ENCODE measurements at places on chromosomes 4 and X.

DNA sequence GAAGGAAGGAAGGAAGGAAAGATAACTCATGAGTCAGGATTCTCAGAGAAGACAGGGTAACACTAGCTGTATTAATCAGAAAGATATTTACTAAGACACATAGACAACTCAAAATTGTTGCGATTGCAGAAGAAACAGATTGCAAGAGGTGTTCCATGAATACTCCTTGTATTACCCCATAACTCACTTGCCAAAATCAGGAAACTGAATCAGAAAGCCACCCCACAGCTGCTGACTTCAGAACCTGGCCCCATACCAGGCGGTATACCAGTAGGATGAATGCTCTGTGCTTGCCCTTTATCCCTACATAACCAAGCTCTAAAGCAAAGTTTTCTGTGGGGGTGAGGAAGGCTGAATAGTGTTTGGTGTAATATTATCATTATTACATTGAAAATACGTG, 468.5 kb downstream of the IQCM start:
- no peak for DNase-seq

GRCh38 chr4:110641218-110641617, 18.3 kb upstream of the PITX2 start:
- DNase-seq, result no peak

GRCh38 chr4:86778175-86778574, 71.0 kb downstream of the SLC10A6 start:
- no peak for DNase-seq

- no peak for DNase-seq
Observed at GRCh38 chr4:53704329-53704728, 113.0 kb upstream of the LNX1 start.

DNA sequence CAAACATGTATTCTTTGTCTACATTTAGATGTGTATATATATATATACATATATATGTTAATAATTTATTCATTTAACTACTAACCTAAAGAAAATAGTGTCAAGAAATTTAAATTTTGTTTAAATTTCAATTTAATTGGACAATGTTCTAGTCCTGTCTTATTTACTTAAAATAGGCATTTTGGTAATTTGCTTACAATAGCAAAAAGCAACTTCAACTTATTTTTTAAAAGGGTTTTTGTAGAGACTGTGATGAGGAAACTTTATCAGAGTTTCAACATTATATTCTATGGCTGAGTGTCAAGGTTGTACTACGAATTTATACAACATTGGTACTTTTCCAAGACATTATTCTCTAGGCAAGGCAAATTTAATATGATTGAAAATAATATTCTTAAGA, 212.0 kb upstream of the ARSJ start:
- no peak for DNase-seq

DNA sequence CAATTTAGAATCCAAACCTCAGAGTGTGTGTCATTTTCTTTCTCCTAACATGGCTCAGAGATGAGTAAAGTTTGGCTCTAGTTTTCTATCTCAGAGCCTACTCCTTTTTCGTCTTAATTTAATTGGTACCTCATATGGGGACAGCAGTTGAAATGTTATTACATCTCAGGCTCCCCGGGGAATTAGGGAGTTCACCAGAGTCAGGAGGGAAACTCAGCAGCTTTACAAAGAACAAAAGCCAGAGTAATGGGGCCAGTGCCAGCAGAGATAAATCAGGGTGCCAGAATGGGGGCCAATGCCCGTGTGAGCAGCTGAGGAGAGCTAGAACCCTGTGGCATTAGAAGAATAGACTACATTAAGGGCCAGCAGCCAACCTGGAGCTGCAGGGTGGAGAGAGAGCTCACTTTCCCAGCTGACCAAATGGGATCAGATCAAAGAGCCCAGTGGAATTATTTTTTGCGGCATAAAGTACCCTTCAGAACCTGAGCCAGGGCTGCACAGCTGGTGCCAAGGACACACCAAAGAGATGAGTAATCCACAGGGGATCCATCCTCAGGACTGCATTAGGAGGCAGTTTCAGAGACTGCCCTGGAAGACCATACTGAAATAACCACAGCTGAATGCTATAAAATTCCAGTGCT, 207.1 kb upstream of the DKK2 start:
- DNase-seq, result no peak

GRCh38 chr4:118916691-118917289, 28.1 kb downstream of the SYNPO2 start:
- DNase-seq, result no peak

- DNase-seq, result no peak
Observed at GRCh38 chrX:16141422-16142245, 18.3 kb downstream of the GRPR start.

- no peak for DNase-seq
Observed at GRCh38 chr4:150540959-150541360, 41.0 kb upstream of the MAB21L2 start.

DNA sequence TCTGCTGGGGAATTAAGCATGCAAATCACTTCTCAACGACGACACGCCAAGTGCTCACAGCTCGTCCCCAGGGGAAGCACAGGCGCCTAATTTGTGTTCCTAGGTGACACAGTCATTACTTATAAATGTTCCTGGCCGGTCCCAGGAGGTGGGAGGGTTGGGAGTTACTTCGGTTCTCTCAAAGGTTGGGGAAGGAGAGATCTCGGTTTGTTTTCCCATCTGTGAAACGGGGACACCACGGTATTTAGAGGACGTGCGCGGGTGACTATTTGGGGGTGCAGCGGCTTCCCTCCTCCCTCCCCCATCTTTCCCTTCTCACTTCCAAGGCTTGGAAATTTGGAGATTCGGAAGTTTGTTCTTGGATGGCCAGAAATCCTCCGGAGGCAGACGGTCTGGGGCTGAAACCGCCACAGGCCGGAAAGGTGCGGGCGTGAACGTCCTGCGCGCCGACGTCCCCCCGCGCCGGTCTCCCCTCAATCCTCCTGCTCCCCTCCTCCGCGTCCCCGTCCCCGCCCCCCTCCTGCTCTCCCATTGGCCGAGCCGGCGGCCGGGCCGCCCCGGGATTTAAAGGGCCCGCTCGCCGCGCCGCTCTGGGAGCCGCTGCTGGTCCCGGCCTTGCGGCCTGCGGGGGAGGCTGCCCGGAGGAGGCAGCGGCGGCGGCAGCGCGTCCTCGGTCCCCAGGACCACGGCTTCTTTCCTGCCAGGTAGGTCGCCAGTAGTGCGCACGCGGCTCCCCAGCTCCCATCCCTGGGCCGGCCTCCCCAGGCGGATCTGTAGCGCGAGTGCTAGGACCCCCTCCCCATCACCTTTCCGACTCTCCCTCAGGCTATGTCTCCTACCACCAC, at the start of gene PORCN:
TSS of gene PORCN (plus strand) at position 593 of the 845 bp plus-strand sequence. CDS start 829 bp downstream, outside the sequence.
- DNase-seq, result peak; percentile 38

- DNase-seq, result no peak
Observed at GRCh38 chr4:164203476-164203875, 550.5 kb upstream of the SMIM31 start.

GRCh38 chr4:153179100-153179499, 25.1 kb upstream of the TRIM2 start:
- no peak for DNase-seq

GRCh38 chr4:179182741-179183140, 1740.5 kb upstream of the AGA start:
- DNase-seq, result no peak

DNA sequence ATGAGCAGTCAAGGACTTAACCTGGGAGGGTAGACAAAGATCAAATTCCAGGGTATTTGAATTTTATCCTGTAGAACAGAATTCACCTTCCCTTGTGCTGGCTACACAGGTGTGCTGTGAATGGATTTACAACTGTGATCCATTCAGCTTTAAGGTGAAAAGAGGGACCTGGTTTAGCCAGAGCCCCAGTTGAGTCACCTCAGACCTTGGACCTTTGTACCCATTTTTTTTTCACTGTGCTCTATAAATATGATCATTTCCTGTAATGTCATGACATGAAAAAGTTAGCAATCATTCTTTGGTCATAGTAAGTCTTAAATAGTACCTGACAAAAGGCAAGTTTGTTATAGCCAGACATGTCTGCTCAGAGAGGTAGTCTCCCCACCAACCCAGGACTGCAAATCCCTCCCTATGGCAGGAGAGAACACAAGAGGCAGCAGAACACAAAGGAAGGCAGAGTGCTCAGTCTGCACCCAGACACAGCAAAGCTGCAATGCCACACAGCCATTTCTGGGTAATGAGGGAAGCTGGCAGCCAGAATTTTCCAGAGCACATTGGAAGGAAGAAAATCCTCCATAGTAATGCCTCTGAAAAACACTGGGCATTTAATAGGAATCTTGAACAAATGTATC, 77.9 kb downstream of the CXXC4 start:
- no peak for DNase-seq

- DNase-seq, result no peak
Observed at GRCh38 chr4:72591547-72592454, 22.8 kb upstream of the ADAMTS3 start.

DNA sequence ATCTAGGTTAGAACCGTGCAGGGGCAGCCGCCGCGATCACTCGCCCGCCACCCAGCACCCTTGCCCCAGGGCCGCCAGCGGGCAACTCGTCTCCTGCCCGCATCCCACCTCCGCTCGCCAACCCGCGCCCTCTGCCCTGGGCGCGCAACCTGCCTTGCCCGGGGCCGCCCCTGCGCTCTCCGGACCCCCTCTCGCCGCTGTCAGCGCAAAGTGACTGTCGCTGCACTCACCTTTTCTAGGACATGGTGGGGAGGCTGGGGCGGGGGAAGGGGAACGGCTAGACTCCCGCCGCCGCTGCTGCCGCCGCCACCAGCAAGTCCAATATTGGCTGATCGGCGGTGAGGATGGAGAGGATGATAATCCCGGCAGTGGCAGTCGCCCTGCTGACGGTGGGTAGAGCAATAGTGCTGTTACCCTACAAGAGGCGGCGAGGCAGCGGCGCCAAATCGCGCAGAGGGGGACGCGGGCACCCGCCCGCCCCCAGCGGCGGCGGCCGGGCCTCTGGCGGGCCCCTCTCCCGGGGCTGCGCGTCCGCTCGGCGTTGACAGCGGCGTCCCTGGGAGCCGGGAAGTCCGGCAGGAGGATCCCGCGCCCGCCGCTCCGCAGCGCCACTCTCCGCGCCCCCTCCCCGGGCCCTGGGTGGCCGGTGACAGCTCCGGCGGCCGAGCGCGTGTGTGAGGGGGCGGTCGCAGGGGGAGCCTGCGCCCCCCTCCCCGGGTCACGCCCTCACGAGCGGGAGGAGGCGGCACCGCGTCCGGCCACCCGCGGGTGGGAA, 2.3 kb upstream of the NR3C2 start:
- no peak for DNase-seq

- DNase-seq, result peak; percentile 54
Observed at GRCh38 chrX:1537031-1537715, at the start of gene P2RY8. Gene P2RY8 (minus strand): TSS chrX:1537185. CDS start chrX:1466558, 70,627 bp downstream.

DNA sequence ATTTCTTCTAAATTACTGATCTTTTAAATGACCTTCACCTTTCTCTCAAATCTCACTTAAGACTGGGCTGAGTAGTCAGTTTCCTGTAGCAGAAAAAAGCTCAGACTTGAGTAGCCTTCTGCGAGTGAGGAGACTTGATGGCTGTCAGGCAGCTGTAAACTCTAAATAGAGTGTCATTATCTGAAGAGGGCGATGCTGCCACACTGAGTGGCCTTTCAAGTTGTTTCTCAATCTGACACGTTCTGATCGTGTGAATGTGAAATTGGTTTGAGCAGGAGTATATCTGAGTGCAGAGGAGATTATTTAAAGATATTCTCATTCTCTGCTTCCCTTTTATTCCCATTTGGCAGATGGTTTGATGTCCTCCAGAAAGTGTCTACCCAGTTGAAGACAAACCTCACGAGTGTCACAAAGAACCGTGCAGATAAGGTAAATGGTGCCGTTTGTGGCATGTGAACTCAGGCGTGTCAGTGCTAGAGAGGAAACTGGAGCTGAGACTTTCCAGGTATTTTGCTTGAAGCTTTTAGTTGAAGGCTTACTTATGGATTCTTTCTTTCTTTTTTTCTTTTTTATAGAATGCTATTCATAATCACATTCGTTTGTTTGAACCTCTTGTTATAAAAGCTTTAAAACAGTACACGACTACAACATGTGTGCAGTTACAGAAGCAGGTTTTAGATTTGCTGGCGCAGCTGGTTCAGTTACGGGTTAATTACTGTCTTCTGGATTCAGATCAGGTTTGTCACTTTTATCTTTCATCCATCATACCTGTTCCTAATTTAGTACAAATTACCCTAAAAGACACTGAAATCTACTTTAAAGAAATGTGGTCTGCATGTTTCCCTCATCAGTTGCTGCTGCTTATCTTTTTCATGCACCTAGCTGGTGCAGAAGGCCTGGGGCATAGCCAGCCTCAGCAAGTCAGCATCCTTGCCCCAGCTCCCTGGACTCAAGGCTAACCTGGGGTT, 74.3 kb upstream of the MSANTD1 start:
- DNase-seq, result no peak

DNA sequence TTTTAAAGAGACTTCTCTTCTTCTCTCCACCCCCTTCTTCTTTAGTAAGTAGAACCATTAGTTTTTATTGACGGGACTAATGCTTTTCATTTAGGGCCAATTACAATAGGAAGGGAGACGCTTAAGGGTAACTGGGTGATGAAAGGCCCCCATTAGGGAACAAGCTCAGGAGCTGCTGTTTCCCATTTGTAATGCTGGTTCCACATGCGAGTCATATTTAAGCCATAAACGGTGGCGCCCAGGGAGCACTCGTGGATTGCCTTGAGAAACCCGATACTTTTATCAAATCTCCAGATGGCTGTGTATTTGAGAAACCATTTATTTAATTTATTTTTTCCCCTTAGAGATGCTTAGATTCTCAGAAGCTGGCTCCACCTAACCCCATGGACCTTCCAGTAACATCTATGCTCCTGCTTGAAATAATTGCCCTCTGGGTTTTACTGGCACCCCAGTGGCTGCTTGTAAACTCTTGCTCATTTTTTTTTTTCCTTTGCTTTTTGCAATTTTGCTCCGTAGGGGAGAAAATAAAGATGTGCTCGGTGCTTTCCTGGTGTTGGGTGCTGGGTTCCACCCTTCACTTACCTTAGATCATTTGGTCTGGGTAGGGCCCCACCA, 124.2 kb upstream of the MSX1 start:
- DNase-seq, result no peak

DNA sequence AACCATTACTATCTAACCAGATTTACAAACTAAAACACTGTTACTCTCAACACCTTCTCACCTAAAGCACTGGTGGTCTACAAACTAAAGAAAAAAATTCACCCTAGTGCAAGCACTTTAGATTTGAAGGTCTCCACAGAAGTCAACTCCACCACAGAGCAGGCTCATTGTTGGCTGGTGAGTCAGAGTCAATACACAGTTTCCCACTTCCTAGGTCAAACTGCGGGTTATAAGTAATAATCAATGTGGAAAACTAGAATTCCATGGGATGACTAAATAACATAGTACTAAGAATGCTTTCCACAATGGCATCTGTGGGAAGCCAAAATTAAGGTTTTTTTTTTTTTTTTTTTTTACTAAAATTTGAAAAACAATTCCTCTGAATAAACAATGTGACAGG, 191.8 kb downstream of the PDGFC start:
- no peak for DNase-seq

DNA sequence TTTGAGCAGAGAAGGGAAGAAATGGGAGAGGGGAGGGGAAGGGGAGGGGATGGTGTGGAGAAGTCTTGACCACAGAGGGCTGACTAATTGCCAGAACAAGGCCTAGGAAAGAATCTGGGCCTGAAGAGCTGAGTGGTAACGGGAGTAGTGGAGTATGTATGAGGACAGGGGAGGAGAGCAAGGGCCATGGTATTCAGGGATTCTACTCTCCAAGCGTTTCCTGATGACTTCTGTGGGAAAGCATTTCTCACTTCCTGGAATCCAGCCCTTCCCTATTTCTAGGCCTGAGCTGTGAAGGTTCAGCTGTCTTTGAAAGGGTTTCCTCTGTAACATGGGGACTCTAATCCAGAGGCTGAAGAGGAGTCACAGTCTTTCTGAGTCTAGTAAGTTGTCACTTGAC, 19.7 kb upstream of the SOX3 start:
- DNase-seq, result no peak

Measured in stimulated activated CD8-positive, alpha-beta memory T cell treated with anti-CD3 and anti-CD28 coated beads, Interleukin-4, amount 100 ng/mL, for 4 hours (primary cell).